ENCODE measurements at places on chromosomes 16 and 17.
A peak's percentile ranks its signal among the peaks of the same experiment; 100 is the strongest.

DNA sequence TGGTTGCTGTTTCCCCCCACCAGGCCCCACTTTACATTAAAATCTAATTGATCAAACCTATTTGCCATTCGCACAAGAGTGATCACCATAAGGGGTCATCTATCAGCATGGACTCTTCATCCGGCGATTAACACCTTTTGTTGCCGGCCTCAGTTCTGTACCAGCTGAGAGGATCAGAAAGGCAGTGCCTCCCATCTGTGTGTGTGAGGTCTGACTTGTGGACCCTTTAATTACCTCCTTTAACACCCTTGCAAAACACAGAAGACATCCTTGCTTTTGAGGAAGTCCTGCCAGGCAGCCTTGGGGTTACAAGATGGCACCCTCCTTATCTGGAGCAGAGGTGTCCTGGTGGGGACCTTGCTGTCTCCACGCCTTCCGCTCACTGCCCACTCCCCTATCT, 77.2 kb upstream of the IRX3 start:
- no peak for ATAC-seq

- ATAC-seq: peak; percentile 44
These were observed 65.0 kb downstream of the SMG6 start for GRCh38 chr17:2238432-2239169.

GRCh38 chr16:73000020-73000906, 47.7 kb downstream of the ZFHX3 start:
- ATAC-seq: peak; percentile 79

DNA sequence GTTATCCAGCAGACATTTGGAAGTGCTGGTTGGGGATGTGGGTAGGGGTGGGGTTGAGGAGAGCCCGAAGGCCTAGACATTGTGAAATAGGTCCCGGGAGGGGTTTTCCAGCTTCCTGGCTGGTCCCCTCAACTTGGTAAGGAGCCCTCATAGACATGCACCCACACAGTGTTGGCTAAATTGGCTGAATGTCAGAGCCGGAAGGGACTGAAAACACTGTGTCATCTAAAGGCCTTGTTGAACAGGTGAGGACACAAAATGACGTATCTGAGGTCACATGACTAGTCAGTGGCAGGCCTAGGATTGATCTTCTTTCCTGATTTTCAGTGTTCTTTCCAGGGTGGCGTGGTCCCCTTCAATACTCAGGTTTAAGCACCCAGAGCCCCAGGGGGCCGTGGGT, 27.6 kb downstream of the ITGB3 start:
- ATAC-seq: no peak
